ENCODE measurements at places on chromosomes 16 and 17.

DNA sequence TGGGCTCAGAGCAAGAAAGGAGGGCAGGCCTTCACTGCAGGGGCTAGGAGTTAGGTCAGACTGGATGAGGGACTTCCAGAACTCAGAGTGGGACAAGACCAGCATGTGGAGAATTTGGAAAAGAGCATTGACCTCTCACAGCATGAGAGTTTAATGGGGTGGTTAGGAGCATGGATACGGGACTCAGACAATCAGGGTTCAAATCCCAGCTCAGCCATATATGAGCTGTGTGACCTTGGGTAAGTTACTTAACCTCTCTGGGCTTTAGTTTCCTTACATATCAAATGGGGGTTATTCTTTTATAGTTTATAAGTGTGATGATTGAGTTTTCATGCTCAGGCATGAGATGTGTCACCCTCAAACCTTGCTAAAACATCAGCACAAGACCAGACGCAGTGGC, 37.4 kb upstream of the ALKBH5 start:
- H3K4me3 ChIP-seq = no peak overlapping the region
- H3K27me3 ChIP-seq = no peaks in the 10 kb centered on the region
- peaks cover 3% of the 10 kb centered on the region for H3K4me1 ChIP-seq
- no peaks in the 10 kb centered on the region for H3K36me3 ChIP-seq
- no peak overlapping the region for H3K27ac ChIP-seq
- no peak for DNase-seq

DNA sequence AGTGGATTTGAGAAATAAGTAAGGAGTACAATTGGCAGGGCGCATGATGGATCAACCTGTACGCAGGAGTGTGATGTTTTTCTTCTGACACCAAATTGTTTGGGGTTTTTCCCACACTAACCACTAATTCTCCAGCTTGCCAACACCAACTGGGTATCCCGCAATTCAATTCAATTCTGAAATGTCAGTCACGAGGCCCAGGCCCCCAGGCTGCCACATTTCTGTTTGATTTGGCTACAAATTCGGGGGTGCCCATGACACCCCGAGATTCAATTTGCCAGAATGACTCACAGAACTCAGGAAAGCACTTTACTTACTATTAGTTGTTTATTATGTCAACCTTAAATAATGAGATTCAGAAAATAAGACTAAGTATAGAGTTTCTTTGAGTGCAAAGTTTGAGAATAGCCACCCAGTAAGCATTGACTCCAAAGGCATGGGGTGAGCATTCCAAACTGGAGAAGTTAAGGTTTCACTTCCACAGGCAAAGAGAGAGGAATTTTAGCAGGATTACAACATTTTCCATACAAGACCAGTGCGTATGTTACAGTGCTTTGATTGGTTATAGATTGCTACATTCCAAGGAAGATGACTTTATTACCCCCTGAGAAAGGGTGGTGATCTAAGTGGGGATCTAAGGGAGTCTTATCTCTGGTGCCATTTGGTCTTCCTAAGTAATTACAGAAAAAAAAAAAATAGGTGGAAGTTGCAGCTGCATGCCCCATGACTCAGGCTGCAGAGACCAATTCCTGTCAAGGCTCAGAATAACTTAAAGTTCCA, 11.5 kb downstream of the SLC46A1 start:
- peak; percentile 74 for DNase-seq
- H3K27ac ChIP-seq = peak overlapping the region; percentile 72
- no peak overlapping the region for H3K4me3 ChIP-seq

GRCh38 chr17:8315764-8316217, 5.8 kb downstream of the ARHGEF15 start:
- H3K27ac ChIP-seq = no peak overlapping the region
- H3K36me3 ChIP-seq = no peaks in the 10 kb centered on the region
- peaks cover 80% of the 10 kb centered on the region for H3K27me3 ChIP-seq
- no peak overlapping the region for H3K4me3 ChIP-seq
- peaks cover 6% of the 10 kb centered on the region for H3K4me1 ChIP-seq
- no peak for DNase-seq

- H3K27ac ChIP-seq = peak overlapping the region; percentile 58
- H3K4me3 ChIP-seq = no peak overlapping the region
- no peaks in the 10 kb centered on the region for H3K27me3 ChIP-seq
- peaks cover 47% of the 10 kb centered on the region for H3K36me3 ChIP-seq
These were observed 32.7 kb downstream of the LRRC75A start for GRCh38 chr17:16459271-16459670.

DNA sequence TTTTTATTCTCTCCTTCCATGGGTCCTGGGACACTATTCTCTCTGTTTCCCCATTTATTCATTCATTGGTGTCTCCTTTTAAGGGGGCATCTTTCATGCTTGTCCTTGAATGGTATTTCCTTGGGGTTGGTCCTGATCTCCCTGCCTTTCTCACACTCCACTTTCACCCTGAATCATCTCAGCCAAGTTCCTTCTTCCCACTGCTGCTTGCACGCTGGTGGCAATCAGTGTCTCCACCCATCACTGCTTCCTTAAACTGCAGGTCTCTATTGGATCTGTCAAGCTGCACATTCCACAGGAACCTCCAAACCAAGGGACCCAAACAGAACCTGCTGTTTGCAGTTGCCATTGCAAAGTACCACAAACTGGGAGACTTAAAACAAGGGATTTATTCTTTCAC, 89.3 kb upstream of the SDK2 start:
- no peaks in the 10 kb centered on the region for H3K36me3 ChIP-seq
- DNase-seq = no peak
- H3K27ac ChIP-seq = no peak overlapping the region
- H3K4me3 ChIP-seq = no peak overlapping the region

DNA sequence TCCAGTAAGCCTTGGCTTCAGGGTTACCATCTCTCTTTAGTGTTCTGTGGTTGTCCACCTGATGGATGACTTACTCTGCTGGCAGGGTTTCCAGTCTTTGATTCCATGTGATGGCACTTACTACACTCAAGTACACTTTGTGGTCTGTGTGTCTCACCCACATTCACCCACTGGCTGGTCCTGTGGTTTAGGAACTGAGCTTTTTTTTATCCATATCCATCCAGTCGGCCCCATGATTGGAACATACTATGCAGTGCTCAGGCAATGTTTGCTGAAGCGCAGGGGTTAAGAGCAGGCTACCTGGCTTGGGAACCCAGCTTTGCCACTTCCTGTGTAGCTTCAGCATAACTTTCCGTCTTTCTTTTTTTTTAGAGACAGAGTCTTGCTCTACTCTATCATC, 2.8 kb upstream of the FUS start:
- peaks cover 6% of the 10 kb centered on the region for H3K4me1 ChIP-seq
- no peaks in the 10 kb centered on the region for H3K27me3 ChIP-seq
- DNase-seq = no peak
- peaks cover 2% of the 10 kb centered on the region for H3K36me3 ChIP-seq

DNA sequence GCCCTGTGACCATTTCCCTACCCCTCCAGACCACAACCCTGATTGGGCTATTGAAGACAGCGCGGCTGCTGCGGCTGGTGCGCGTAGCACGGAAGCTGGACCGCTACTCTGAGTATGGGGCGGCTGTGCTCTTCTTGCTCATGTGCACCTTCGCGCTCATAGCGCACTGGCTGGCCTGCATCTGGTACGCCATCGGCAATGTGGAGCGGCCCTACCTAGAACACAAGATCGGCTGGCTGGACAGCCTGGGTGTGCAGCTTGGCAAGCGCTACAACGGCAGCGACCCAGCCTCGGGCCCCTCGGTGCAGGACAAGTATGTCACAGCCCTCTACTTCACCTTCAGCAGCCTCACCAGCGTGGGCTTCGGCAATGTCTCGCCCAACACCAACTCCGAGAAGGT, 12.5 kb downstream of the KCNH6 start:
- H3K4me3 ChIP-seq = no peak overlapping the region
- no peaks in the 10 kb centered on the region for H3K36me3 ChIP-seq
- peaks cover 17% of the 10 kb centered on the region for H3K27me3 ChIP-seq

DNA sequence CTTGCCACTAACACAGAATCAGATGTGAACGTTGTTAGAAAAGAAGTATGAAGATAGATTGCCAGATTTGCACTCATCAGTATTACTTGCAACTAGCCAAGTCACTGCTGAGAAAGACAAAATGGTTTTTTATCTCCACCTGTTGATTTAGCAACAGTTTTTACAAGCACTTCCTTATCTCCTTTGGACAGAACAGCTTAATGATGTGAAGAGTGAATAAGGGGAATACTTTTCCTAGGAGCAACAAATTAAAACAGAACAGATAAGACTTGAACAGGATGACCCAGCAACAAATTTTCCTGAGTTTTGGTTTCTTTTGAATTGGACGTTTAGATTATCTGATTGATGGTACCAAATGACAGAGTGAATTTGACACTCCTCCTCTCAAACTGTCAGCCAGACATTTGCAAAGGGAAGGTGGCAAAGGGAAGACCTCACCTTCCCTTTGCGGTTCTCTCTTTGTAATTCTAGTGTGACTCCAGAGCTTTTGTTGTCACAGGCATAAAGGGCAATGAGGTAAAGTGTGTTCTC, 130.6 kb downstream of the NLK start:
- H3K4me3 ChIP-seq = no peak overlapping the region
- H3K36me3 ChIP-seq = peaks cover 11% of the 10 kb centered on the region
- H3K4me1 ChIP-seq = peaks cover 22% of the 10 kb centered on the region
- H3K27ac ChIP-seq = peak overlapping the region; percentile 28

- H3K4me1 ChIP-seq = peaks cover 5% of the 10 kb centered on the region
- H3K27me3 ChIP-seq = no peaks in the 10 kb centered on the region
- no peak overlapping the region for H3K4me3 ChIP-seq
- no peaks in the 10 kb centered on the region for H3K36me3 ChIP-seq
- no peak for DNase-seq
- no peak overlapping the region for H3K27ac ChIP-seq
These were observed 1.7 kb upstream of the TMEM97 start for GRCh38 chr17:28317099-28317965.

- peaks cover 27% of the 10 kb centered on the region for H3K36me3 ChIP-seq
- no peak overlapping the region for H3K4me3 ChIP-seq
- H3K27me3 ChIP-seq = no peaks in the 10 kb centered on the region
- DNase-seq = no peak
- no peaks in the 10 kb centered on the region for H3K4me1 ChIP-seq
- H3K27ac ChIP-seq = no peak overlapping the region
These were observed 21.2 kb downstream of the CLEC16A start for GRCh38 chr16:10965440-10966061.
